ENCODE measurements at places on chromosomes 2 and 18.

DNA sequence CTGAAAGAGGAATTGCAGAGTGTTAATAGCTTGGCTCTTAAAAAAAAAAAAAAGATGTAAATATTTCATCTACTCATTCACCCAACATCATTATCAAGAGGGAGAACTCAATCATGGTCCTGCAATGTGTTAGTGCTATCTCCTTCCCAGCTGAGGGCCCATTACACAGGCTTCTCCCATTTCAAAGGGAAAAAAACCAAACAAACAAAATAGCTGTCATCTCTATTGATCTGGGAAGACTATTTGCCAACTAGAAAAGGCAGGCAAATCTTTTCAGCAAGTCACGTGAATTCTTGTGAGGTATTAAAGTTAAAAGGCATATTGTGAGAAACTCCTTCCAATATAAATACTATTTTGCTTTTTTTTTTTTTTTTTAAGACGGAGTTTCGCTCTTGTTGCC lies 194.3 kb downstream of the MYO1B start:
- no peak for DNase-seq

DNA sequence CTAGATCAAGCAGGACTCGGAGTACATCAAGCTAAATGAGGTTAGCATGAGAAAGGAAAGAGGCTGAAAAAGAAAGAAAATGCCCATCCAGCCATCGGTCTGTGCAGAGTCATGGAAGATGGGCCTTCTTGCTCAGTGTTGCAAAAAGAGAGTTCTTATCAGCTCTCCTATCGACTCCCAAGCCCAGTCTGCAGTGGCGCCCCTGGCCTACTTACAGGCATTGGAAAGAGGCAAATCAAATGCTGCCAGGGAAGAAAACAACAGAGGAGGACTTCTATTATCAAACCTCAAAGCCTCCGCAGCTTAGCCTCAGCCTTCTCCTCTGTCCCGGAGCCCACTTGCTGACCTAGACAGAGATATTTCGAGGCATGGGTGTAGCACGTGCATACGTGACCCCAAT lies 66.0 kb downstream of the CDH2 start:
- no peak for DNase-seq

DNA sequence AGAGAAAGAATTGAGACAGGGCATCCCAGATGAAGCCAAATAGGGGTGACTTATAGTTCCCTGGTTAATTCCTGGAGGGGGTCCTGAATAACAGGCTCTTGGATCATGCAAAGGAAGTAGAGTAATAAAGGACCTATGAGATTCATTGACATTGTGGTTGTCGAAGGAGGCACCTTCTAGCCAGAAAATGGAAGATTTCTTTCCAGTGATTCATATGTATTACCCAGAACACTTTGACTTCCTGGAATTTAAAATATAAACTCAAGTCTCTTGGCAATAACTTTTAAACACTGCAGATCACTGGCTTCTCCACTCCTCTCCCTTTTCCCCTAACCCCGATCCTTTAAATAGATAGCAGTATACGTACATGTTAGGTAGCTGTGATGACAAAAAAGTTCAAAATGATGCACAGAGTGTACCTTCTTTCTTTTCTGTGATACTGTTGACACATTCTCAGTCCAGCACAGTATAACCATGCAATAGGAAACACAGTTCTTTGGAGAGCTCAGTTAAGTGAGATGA lies 211.8 kb downstream of the LTBP1 start:
- no peak for DNase-seq

GRCh38 chr18:3042379-3042778 lies 29.4 kb upstream of the LPIN2 start:
- no peak for DNase-seq

DNA sequence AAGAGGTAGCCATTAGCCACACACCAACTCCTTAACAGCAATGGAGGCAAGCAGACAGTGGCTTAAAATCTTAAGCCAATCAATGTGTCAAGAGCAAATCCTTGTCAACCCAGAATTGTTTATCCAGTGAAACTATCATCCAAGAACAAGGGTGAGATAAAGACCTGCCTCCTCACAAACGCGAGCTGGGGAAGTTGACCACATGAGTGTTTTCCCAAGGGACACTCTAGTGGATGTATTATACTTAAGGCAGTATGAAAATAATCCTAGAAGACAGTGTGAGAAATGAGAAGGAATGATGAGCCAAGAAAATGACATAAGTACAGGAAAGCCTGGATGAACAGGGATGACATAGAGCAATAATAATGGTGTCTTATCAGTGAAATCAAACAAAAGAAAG lies 209.6 kb downstream of the TWIST2 start:
- no peak for DNase-seq

GRCh38 chr2:46985512-46985911 lies 69.9 kb upstream of the MCFD2 start:
- DNase-seq, result no peak

DNA sequence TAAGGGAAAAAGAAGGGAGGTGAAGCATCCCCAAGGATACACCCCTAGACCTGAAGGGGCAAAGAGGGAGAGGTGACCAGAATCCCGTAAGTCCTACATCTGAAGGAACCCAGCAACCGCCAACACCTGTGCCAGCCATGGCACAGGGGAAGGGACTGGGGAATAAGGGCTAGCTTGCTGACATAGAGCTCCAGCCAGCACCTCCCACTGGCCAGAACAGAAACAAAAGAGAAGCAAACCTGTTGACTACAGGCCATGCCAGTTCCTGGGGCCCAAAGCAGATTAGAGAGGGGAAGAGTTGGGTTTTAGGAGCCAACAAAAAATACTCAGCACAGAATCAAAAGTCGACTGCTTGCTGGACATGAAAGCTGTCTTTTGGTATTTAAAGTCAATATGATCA lies 244.6 kb downstream of the SUCLG1 start:
- DNase-seq, result no peak

GRCh38 chr2:191991442-191991841 lies 144.6 kb upstream of the CAVIN2 start:
- no peak for DNase-seq

GRCh38 chr2:202069170-202070067 lies 3.6 kb upstream of the KIAA2012 start:
- DNase-seq, result no peak

DNA sequence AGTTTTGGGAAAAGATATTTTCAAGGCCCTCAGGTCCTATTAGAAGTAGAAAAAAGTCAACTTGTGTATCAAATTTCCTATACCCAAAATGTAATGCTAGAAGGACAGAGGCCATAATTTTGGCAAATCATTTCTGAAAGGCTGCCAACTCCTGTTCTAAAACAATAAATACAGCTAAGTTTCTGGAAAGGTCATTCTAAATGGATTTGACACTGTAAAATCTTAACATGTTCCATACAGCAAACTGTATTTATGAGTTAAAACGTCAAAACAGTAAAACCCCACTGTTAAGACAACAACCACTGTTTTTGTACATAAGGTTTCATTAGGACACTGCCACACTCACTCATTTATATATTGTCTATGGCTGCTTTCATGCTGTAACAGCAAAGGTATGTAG lies 9.7 kb downstream of the FAM98A start:
- DNase-seq, result no peak

- DNase-seq, result no peak
These were observed 471.0 kb upstream of the CDH7 start for GRCh38 chr18:65279668-65280305.

DNA sequence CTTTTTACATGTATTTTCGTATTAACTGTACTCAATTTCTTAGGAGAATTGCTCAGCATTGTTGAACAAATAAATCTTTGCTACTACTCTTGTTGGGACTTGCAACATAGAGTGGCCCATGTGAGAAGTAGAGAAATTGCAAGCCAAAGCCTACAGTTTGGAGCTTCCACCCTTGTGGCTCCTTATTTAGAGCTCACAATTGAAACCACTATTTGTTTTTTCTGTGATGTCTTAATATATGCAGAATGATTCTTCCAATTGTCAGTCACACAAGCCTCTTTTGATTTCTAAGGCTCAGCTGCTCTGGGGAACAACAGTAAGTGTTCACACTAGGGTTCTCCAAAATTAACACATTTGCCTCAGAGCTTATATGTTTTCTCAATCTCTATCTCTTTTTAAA lies 60.2 kb upstream of the GALNT13 start:
- no peak for DNase-seq

DNA sequence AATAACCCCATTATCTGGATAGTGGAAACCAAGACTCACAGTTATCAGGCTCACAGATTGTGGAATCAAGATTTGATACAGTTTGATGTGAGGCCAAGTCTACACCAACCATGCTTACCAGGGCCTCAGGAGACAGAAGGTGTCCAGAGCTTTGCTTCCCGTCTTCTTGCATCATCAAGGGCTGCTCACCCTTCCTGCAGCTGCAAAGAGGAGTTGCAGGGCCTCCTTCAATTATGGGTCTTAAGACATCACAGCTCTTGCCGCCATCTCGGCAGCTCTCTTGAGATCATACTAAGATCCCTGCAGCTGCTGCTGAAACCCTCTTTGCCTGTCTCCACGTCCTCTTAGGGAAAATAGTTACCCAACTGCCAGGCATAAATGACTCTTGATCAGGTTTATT lies 176.0 kb downstream of the MGAT5 start:
- no peak for DNase-seq

- DNase-seq, result no peak
These were observed 43.1 kb upstream of the DOK6 start for GRCh38 chr18:69357590-69357989.

DNA sequence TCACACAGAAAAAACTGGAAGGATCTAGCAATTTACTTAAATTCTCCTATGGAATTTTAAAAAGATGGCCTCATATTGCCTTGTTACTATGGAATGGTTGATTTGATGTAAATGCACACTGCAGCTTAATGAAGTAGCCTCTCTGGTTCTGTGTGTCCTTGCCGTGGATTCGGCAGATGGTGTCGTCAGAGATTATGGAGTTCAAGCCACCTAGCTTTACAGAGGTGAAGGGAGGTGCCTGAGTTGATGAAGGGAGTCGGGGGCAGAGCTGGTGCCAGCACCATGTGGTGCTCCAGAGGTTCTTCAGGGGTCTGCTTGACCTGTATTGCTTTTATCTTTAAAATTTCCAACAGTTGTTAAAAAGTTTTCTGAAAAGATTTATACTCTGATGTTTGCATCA lies 48.8 kb downstream of the ASAP2 start:
- DNase-seq, result no peak

GRCh38 chr18:13007248-13007560 lies 16.0 kb downstream of the CEP192 start:
- DNase-seq, result no peak
